ENCODE measurements at places on chromosomes 7 and 10.

- peak; percentile 94 for DNase-seq
Measured at GRCh38 chr10:122140941-122141623, 130.0 kb upstream of the BTBD16 start.

- DNase-seq: no peak
Measured at GRCh38 chr10:46528171-46528671, 28.2 kb downstream of the GPRIN2 start.

DNA sequence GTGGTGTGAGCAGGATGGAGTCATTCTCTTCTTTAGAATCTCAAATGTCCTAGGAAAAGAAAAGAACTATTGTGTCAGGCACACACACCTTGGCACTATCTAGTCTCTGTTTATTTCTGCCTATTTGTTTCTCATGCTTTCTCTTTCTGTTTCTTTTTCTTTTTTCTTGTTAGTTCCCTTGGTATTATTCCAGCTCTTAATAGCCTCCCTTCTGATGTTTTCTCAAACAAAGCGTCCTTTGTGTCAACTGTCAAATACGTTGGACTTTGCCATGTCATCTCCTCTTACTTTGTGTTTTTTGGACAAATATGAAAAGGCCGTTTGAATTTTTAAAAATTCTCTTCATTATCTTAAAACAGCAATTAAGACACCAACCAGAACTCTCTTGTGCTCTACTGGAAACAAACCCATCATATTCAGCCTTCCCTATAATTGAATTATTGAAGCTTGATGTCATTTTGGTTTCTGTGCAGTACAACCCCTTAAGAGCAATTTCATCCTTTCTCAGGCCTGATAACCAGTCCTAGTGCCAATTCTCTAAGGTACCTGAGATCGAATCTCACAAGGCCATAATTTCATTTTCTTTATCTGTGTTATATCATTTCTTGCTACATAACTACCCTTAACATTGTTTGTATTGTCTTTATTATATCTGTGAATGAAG lies 497.8 kb upstream of the NRP1 start:
- no peak for DNase-seq

DNA sequence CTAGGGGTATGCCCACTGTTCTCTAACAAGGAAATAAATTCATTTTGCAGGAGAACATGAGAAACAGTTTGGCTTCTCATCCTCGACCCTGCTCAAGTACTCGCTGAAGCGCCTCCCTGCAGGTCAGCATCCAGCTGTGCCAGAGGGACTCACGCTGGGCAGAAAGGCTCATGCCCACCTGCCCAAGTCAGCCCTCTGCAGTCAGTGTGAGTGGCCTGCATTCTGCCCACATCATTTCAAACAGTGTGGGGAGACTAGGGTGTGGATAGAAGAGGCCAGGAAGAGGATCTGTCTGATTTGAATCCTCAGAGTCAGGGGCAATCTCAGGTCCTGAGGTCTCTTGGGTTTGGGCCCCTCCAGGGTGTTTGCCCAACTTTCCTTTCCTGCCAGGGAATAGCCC lies 297.8 kb downstream of the ELMO1 start:
- DNase-seq: no peak

DNA sequence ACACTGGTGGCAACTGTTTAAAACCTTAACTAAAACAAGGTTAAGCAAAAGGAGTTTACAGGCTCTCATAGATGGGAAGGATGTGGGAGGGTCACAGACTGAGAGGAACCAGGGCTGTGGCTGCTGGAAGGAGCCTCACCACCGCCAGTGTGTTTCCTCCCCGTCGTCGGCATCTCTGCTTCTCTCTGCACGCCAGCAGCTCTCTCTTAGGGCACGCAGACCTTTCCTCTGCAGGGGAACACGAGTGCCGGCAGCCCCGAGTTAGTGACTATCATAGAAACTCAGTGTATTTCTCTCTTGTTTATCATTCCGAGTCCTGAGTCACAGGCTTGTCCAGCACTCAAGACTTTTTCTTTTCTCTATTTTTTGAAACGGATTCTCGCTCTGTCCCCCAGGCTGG lies 8.1 kb upstream of the SH2D4B start:
- no peak for DNase-seq

- no peak for DNase-seq
Measured at GRCh38 chr10:97095701-97096260, 90.0 kb downstream of the SLIT1 start.

GRCh38 chr10:132300582-132300981 lies 7.2 kb downstream of the STK32C start:
- no peak for DNase-seq

- DNase-seq: no peak
Measured at GRCh38 chr7:107007892-107008287, 36.6 kb upstream of the PRKAR2B start.

DNA sequence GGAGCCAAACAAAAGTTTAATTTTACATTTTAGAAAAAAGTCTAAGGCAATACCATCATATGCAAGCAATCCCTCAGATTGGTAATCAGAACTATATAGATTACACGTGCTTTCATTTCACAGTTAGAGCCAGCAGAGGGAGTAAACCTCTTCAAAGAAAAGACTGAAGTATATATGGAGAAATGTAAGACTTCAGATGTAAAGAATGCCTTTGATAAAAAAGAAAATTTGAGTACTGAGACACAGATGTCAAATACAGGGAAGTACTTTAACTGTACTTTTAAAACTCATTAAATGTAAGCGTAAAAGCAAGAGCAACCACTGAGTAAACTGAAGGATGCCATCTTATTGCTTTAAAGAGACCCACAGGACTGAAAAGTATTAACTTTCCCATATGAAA lies 101.4 kb upstream of the FAM133B start:
- DNase-seq: peak; percentile 81

GRCh38 chr10:123936426-123936825 lies 44.8 kb upstream of the CPXM2 start:
- DNase-seq: peak; percentile 86

- DNase-seq: no peak
Measured at GRCh38 chr7:116988363-116988989, 35.2 kb downstream of the ST7 start.

DNA sequence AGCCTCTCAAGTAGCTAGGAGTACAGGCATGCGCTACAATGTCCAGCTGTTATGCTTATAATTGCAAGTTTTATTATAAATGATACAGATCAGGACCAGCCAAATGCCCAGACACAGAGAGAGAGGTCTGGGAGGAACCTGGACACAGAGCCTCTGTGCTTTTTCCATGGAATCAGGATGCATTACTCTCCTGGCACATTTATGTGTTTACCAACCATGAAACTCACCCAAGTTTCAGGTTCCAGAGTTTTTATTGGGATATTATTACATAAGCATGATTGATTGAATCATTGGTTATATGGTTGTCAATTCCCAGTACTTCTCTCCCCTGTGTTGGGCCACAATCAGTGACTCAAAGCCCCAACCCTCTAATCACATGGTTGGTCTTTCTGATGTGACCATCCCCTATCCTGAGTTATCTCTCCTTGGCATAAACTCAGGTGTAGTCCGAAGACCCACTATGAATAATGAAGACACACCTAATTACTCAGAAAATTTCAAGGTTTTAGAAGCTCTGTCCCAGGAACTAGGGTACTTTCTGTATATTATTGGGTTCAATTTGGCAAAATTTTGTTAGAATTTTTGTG lies 30.6 kb downstream of the MXI1 start:
- no peak for DNase-seq

GRCh38 chr7:44378744-44379143 lies 53.4 kb upstream of the CAMK2B start:
- DNase-seq: peak; percentile 86

DNA sequence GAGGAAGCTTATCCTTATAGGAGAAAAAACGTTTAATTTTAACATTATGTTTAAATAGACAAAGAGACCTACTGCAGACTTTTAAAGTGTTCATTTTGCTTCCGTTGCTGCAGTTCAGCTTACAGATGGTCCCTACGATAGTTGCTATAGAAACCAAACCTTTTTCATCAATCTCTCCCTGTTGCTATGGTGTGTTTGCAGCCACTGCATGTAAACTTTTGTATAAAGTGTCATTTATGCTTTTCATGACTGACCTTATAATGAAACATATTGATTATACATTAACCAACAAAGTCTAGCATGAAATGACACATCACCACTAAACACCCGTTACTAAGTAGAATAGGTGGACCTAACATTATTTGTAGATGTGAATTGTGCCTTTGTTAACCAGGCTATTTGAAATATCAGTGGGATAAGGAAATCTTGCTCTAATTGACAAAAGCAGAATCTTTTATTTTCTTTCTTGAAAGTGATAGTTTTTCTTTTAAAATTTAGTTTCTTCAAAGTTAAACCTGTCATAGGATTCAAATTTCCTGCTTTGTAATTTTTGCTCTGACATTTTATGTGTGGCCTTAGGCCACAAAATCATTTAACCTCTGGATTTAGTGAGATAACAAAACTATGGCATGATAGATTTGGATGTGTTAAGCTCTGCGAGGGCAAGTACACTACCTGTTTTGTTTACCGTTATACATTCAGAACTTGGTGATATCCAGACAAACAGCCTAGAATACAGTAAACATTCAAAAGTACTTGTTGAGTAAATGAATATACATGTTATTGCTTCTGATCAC lies 64.0 kb downstream of the CACNB2 start:
- DNase-seq: no peak

GRCh38 chr7:116859323-116859722 lies 3.1 kb upstream of the CAPZA2 start:
- DNase-seq: peak; percentile 77

- DNase-seq: no peak
Measured at GRCh38 chr10:60950300-60950699, 6.3 kb upstream of the RHOBTB1 start.

DNA sequence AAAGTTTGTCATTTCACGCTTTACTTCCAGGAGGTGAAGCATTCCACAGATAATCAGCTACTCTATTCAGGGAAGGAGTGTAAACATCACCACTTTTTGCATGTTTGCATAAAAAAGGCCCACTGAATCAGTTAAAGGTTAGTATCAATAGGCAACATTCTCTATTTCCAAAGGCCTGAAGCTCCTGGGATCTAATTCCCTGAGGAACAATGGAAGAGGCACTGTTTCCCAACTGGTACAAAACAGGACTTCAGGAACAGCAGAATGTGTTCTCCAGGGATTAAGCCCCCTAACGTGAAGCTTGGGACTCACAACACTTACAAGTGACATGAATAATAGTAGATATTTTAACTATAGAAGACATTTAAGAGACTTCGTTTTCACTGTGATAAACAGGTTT lies 6.1 kb downstream of the LRRN3 start:
- no peak for DNase-seq

DNA sequence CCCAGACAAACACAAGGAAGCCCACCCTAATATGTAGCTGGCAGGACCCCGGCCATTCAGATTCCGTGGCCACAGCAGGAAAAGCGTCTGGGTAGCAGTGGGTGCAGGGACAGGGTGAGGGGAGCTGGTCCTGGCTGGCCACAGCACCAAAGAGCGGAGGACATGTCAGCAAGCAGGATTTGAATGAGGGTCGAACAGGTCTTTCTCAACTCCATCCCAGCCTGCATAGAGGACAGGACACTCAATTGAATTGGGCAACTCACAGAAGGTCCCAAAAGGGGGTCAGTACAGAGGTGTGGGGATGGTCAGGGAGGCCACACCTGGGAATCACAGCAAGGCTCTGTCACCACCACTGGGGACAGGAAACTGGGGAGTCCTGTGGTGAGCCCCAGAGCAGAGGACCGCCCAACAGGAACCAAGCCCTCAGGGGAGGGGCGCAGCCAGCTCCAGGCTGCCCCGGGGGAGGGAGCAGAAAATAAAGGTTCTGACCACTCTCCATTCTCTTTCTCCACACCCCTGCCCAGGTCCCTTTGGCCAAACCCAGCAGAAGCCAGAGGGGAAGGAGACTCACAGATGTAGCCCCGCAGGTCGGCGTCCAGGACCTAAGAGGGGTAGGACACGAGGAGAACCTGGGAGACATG lies 108.7 kb upstream of the PPP2R2D start:
- no peak for DNase-seq

DNA sequence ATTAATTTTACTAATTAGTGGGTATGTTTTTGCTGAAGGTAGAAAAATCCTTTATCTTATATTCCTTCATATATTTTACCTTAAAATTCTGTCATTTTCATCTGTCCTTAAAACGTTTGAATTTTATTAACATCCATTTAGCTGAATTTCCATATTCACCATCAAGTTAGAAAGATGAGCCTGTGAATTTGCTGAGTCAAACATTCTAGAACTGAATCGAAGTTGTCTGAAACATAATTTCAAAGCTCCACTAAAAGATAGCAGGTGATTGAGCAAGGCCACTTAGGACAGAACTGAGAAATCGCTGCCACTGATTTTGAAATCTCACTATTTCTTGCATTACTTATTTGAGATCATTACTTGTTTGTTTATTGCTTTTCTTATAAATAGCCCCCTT lies 17.5 kb downstream of the HGF start:
- no peak for DNase-seq

DNA sequence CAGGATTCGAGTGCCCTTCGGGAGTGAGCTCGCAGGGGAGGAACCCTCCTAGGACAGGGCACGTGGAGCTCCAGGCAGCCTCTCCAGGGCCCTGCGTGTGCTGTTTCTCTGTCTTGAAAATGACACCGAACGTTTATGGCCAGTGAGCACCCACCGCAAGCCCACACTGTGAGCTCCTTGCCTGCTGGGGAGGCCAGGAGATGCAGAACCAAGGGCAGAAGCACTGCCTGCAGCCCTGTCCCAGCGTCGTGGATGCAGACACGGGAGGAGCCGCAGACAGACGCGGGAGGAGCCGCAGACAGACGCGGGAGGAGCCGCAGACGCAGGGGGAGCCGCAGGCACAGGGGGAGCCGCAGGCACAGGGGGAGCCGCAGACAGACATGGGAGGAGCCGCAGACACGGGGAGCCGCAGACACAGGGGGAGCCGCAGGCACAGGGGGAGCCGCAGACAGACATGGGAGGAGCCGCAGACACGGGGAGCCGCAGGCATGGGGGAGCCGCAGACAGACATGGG lies 314.4 kb downstream of the PTPRN2 start:
- DNase-seq: no peak

GRCh38 chr7:92590711-92591310 lies 621 bp upstream of the FAM133B start:
- DNase-seq: no peak

- no peak for DNase-seq
Measured at GRCh38 chr7:90532231-90532929, 62.9 kb downstream of the PTTG1IP2 start.

DNA sequence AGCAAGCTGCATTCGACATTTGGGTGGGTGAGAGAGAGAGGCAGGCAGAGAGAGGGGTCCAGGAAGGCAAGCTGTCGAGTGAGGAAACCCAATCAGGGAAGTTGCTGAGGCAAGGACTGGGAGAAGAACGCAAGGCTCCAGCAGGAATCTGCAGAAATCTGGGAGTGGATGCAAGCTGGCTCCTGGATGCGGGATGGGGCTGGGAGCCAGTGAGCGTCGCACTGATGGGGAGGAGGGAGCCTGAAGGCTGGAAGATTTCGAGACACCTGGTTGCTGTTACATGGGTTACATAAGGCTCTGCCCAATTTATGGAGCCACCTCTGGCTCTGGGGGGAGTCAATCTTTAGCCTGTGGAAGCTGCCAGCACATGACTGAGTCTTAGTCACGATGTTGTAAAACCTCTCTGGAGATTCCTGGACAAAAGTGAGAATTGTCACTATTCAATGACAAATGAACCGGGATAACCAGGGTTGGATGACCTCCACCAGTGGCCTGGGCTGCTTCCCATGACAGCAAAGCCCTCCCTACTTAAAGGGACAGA lies 51.1 kb upstream of the ADRB1 start:
- DNase-seq: peak; percentile 11
